NCI-H2029 (cell line): ENCODE measurements at places on chromosomes 13 and 19.

DNA sequence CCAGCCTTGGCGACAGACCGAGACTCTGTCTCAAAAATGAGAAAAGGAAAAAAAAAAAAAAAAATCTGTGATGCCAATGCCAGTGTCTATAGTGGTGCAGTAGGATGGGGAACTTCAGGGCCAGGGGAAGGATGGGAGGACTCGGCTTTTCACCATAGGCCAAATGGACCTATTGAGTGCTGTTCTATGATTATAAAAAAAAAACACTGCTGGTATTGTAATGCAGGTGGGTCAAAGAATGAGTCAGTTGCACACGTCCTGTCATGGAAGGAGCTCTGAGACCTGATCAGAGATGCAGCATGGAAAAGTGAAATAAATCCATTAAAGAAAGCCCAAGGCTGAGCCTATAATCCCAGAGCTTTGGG, 7.0 kb downstream of the DNAJB1 start:
- DNase-seq, result no peak

DNA sequence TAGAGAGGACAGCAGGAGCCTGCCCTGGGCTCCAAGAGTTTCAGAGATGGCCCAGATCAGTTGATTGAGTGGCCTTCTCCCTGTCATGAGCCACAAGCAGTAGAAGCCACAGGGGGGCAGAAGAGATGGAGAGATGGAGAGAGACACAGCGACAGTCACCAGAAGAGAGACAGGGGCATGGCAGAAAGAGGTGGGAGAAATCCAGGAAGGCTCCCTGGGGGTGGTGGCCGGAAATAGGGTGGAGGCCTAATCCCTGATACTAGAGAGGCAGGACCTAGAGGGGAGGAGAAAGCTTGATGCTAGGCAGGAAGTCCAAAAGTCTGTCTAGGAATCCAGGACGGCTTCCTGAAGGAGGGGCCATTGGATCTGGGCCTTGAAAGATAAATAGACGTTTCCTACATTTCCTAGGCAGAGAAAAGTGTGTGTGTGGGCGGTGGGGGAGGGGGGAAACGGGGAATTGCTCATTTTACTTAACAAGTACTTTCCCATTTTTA, 9.6 kb upstream of the TPM4 start:
- no peak for DNase-seq

GRCh38 chr13:105035092-105035491, 1500.4 kb downstream of the EFNB2 start:
- no peak for DNase-seq

GRCh38 chr19:14369399-14370168, 11.7 kb upstream of the ADGRE5 start:
- DNase-seq, result no peak

- DNase-seq, result no peak
Observed at GRCh38 chr19:54302257-54302656, 10.7 kb downstream of the LILRA5 start.

DNA sequence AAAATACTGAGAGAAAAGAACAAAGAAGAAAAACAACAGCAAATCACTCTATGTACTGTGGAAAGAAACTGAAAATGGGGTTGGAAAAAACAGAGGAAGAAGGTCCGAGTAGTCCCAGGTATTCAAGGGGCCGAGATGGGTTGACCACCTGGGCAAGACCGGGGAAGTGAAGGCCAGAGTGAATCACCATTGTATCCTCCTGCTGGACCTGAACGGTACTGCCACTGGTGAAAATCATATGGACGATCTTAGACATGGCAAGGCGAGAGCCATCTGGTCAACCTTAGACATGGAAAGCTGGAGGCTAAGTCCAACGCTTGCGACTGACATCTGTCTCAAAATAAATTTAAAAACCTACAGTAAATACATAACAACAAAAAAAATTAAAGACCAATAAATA, 44.4 kb upstream of the ZNF91 start:
- no peak for DNase-seq

- no peak for DNase-seq
Observed at GRCh38 chr19:15138427-15138826, 31.2 kb downstream of the SYDE1 start.

GRCh38 chr13:97875911-97876310, 77.6 kb upstream of the IPO5 start:
- DNase-seq, result no peak

GRCh38 chr13:38957794-38958592, 32.6 kb downstream of the STOML3 start:
- no peak for DNase-seq

DNA sequence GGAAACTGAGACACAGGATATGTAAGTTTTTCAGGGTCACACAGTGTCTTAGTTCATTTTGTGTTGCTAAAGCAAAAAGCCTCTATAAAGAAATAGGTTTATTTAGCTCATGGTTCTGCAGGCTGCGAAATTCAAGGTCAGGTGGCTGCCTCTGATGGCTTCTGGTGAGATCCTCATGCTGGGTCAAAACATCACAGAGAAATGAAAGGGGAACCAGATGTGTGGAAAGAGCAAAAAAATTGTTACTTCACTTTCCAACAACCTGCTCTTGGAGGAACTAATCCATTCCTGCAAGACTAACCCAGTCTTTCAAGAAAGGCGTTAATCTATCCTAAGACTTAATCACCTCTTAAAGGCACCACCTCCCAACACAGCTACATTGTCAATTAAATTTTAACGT, 64.2 kb upstream of the UBL3 start:
- no peak for DNase-seq

- DNase-seq, result no peak
Observed at GRCh38 chr13:101434486-101434885, 18.0 kb upstream of the ITGBL1 start.

- no peak for DNase-seq
Observed at GRCh38 chr13:39516096-39516495, 86.9 kb downstream of the LHFPL6 start.

- DNase-seq, result no peak
Observed at GRCh38 chr13:22662771-22663170, 518.0 kb upstream of the SGCG start.

GRCh38 chr13:23443878-23444277, 10.4 kb upstream of the SACS start:
- DNase-seq, result no peak

- peak; percentile 21 for DNase-seq
Observed at GRCh38 chr13:40984668-40985366, 34.3 kb downstream of the ELF1 start.

DNA sequence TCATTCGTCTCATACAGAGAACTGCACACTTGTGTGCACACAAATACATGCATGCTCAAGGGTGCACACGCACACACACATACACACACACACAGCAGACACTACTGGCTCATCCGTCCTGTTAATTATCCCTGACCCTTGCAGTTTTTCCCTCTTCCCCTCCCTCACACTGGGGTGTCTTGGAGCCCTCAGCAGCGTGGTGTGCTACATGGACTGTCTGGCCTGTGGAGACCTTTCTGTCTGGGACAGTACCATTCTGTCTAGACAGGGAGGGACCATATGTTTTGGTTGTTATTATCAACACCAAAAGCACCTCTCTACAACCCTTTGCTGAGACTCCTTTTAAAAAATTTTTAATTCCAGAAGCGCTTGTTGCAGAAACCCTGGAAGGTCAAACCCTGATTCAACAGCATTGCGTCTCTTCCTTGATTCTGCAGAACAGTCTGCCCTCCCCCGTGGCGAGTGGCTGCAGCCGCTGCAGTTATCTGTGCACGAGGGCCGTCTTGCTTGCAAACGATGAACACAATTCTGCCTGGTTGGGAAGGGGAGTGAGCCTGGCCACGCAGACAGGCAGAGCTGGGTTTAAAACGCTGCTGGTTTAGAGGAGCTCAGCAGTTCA, 374.0 kb downstream of the IRS2 start:
- DNase-seq, result peak; percentile 60

GRCh38 chr13:101695870-101696516, 243.5 kb downstream of the ITGBL1 start:
- DNase-seq, result no peak

- no peak for DNase-seq
Observed at GRCh38 chr13:30763786-30764413, 28.6 kb downstream of the ALOX5AP start.

GRCh38 chr13:64617231-64617630, 2612.9 kb downstream of the PCDH9 start:
- no peak for DNase-seq
